ENCODE measurements at places on chromosomes 7 and 10.

- no peak for DNase-seq
These were observed 42.4 kb upstream of the NANOS1 start for GRCh38 chr10:118986815-118987790.

DNA sequence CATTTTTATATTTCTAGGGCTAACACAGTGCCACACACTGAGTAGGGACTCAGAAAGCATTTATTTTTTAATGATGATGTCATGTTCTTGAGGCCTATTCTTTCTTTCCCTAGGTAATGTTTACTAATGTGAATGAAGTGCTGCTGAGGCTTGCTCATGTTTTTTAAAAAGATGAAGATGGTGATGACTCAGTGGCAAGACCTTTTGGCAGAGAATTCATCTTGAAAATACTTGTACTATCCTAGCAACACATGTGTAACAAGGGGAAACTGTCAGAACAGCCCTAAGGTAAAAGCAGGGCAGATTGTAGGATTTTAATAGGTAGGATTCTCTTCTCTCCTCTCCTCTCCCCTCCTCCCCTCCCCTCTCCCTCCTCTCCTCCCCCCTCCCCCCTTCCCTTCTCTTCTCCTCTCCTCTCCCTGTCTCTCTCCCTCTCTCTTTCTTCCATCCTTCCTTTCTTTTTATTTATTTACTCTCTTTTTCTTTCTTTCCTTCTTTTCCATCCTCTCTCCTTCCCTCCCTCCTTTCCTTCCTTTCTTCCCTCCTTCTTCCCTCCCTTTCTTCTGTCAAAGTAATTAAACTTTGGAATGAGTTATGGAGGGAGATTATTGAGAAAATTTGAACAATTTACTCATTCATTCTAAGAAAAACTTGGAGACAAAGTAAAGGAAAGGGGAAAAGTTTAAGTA is 75.3 kb downstream of the ZNF92 start:
- no peak for DNase-seq

GRCh38 chr7:33421429-33421828 is 292.1 kb downstream of the BBS9 start:
- no peak for DNase-seq

- no peak for DNase-seq
These were observed 26.4 kb upstream of the GNA12 start for GRCh38 chr7:2870471-2870931.

GRCh38 chr10:96851281-96851680 is 19.2 kb downstream of the LCOR start:
- DNase-seq, result no peak

GRCh38 chr7:90322837-90323236 is 1.7 kb upstream of the FAM237B start:
- DNase-seq, result no peak

DNA sequence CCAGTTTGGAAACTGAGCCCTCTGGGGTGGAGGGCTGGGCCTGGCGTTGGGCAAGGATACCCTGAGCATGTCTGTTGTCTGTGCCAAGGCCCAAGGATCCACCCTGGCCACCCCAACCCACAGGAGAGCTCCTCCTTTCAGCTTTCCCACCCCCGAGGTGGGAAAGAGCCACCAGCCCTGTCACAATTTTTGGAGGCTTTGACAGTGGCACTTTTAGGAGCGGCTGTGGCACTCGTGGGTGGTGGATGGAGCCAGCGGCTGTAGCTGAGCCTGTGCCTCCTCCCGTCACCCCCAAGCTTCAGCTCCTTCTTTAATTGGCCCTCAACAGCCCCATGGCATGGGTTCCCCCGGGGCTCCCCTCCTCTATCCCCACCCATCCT is 18.2 kb upstream of the ZNF862 start:
- DNase-seq, result no peak

DNA sequence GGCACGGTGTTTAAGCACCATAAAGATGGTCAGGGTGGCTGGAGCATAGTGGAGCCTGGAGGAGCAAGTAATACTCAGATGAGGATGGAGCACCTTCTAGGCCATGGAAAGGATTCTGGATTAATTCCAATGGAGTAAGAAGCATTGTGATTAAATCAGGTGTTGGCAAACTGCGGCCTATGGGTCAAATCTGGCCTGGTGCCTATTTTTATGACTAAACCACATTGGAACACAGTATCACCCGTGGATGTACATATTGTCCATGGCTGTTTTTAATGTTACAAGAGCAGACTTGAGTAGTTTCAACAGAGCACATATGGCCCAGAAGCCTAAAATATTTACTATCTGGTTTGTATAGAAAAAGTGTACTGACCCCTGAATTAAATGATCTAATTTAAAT is 49.9 kb upstream of the TMEM248 start:
- DNase-seq, result no peak

- DNase-seq, result peak; percentile 41
These were observed 12.6 kb upstream of the CDH23 start for GRCh38 chr10:71383972-71384687.

DNA sequence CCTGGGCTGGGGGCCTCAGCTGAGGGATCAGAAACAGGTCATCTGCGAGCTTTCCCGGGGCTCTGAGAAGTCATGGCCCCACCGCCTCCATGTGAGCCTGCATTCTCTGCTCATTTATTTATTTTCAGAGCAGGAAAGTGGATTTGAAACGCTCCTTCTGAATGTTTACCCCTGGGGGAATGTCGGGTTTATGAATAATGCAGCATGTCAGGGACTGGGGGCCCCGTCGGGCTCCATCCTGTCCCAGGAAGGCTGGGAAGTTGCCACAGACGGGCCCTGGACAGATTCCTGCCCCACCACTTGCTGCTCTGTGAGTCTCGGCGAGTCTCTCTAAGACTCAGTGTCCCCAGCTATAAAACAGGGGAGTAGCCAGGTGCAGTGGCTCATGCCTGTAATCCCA is 11.9 kb upstream of the GTF2IRD1 start:
- DNase-seq, result no peak

- DNase-seq, result no peak
These were observed 676.0 kb upstream of the GALNT17 start for GRCh38 chr7:70455925-70456324.

DNA sequence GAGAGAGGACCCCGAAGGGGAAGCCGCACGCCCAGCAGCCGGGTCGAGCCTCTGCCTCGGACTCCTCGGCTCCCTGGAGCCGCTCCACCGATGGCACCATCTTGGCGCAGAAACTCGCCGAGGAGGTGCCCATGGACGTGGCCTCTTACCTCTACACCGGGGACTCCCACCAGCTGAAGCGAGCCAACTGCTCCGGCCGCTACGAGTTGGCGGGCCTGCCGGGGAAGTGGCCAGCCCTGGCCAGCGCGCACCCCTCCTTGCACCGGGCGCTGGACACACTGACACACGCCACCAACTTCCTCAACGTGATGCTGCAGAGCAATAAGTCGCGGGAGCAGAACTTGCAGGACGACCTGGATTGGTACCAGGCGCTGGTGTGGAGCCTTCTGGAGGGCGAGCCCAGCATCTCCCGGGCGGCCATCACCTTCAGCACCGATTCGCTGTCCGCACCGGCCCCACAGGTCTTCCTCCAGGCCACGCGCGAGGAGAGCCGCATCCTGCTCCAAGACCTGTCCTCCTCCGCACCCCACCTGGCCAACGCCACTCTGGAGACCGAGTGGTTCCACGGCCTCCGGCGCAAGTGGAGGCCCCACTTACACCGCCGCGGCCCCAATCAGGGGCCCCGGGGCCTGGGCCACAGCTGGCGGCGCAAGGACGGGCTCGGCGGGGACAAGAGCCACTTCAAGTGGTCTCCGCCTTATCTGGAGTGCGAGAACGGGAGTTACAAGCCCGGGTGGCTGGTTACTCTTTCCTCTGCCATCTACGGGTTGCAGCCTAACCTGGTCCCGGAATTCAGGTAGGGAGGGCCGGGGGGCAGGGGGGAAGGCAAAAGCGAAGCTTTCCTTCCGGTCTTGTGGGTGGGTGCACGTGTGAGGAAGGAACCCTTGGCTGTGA is 973 bp downstream of the GPR158 start:
- no peak for DNase-seq
